ENCODE measurements at places on chromosomes 1 and 21. TPM values are rescaled to one million over a fixed set of nuclear protein-coding genes. Genes with fewer than 3 reads are reported as not detected.

- DNase-seq: no peak
These were observed 2.3 kb downstream of the ECE1 start for GRCh38 chr1:21287905-21288514.

PPP2R5A gene
- polyA plus RNA-seq: not detected

TNFSF18 gene
- polyA plus RNA-seq: 0.09 TPM

DRAM2 gene
- polyA plus RNA-seq: 45.3 TPM

All from muscle of arm (tissue), 14 donors.